ENCODE measurements at places on chromosomes 3 and 15.

- no peak for DNase-seq
Measured at GRCh38 chr3:114691871-114692270, 398.0 kb downstream of the TIGIT start.

DNA sequence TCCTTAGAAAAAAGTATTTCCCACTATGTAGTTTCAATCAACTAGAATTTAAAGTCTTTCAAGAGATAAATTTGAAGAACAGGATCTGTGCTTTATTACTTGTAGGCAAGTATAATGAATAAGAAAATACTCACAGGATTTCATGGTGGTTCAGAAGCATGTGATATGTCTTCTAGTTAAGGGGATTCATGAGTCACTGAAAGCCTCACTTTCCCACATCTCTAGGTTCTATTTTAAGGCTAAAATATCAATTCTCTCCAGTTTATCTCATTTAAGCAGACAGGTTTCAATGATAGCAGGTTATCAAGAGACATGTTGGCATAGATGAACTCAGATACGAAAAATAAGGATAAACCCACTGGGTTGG is 437.8 kb upstream of the BCHE start:
- no peak for DNase-seq

DNA sequence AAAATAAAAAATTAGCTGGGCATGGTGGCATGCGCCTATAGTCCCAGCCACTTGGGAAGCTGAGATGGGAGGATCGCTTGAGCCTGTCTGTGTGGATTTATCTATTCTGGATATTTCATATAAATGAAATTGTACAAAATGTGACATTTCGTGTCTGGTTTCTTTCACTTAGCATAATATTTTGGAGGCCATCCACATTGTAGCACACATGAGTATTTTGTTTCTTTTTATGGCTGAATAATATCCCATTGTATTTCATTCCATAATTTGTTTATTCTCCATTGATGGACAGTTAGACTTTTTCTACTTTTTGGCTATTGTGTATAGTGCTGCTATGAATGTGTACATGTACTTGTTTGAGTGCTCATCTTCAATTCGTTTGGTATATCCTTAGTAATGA is 52.9 kb upstream of the DYNC1LI1 start:
- DNase-seq, result no peak

- no peak for DNase-seq
Measured at GRCh38 chr15:96184297-96184696, 146.2 kb upstream of the NR2F2 start.

- DNase-seq, result no peak
Measured at GRCh38 chr15:63157891-63158431, 684 bp upstream of the RPS27L start.

DNA sequence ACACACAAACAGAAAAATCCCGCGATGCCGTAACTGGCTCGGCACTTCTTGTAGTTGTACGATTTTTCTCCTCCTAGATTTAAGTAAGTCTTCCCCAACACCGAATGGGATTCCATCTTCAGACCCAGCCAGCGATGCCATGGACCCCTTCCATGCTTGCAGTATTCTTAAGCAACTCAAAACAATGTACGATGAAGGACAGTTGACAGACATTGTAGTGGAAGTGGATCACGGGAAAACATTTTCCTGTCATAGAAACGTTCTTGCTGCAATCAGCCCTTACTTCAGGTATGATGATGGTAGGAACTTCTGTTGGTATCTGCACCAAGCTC is 763 bp downstream of the KBTBD8 start:
- DNase-seq, result no peak

GRCh38 chr3:173253471-173253870 is 112.4 kb upstream of the SPATA16 start:
- no peak for DNase-seq

GRCh38 chr3:120982608-120983320 is 74.8 kb downstream of the STXBP5L start:
- no peak for DNase-seq

DNA sequence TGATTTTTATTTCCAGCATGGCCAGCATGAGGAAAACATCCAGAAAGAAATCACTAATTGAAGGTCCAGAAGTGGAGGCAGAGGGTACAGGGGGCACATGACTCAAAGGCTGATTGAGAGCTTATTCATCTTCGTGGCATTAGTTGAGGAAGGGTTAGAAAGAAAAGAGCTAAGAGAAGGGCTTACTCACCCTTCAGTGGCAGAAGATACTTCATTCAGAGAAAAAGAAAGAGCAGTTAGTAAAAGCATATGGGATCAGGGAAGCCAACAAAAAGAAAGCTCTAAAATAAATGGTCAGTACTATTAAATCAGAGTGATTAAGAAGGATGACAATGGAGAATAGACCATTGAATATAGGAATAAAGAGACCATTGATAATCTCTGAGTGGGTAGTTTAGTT is 25.2 kb downstream of the GAP43 start:
- DNase-seq, result no peak

DNA sequence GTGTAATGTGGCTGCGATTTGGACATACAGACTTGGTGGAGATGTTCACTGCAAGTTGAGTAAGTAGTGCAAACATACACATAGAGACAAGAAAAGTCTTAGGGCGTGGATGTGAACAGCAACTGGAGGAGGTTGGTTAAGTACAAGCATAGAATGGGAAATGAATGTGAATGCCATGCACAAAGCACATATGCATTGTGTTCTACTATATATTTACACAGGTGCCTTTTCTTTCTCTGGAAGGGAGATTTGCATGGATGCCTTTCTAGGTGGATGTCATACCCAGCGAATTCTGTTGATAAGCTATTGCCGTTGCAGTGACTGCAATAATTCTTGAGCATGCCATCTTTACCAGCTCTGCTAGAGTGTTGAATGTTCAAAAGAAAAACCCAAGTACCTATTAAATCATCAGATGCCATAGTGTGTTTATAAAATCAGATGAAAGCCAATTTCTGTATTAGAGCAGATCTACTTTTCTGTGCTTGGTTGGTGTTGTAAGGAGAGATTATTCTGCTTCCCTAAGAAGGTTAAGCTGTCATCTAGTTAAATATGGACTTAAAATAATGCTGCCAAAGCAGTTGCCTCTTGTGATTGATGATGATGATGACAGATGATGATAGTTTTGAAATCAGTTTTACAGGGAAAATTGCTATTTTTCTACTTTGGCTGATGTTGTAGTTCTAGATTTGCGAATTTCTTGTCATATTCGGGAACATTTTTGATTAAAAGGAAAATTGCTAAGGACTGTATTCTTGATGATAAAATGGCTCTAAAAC is 148.4 kb downstream of the CNTN4 start:
- DNase-seq, result no peak

DNA sequence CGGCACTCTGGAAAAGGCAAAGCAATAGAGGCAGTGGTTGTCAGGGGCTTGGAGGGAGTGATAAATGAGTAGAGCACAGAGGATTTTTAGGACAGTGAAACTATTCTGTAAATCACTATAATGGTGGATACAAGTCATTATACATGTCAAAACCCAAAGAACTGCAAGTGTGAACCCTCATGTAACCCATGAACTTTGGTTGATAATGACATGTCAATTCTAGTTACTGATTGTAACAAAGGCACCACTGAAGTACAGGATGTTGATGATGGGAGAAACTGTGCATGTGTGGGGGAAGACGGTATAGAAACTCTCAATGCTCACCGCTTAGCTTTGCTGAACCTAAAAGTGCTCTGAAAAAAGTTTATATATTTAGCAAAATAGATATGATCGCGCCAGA is 36.0 kb downstream of the BTLA start:
- no peak for DNase-seq

DNA sequence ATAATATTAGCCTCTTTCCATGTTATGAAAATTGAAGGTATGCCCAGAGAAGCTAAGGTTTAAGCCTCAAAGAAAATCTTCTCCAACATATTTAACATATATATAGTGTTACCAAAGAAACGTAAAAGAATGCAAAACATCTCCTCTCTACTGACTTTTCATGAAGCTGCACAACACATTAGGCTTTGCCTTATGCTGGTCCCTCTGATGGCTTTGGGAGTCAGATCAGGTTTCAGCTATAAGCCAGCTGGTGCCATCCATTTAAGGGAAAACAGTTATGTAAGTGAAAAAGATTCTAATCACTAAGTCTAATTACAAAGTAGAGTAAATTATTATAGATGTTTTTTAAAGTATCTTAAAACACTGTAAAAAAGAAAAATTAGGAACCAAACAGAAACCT is 410.5 kb downstream of the LSAMP start:
- no peak for DNase-seq

DNA sequence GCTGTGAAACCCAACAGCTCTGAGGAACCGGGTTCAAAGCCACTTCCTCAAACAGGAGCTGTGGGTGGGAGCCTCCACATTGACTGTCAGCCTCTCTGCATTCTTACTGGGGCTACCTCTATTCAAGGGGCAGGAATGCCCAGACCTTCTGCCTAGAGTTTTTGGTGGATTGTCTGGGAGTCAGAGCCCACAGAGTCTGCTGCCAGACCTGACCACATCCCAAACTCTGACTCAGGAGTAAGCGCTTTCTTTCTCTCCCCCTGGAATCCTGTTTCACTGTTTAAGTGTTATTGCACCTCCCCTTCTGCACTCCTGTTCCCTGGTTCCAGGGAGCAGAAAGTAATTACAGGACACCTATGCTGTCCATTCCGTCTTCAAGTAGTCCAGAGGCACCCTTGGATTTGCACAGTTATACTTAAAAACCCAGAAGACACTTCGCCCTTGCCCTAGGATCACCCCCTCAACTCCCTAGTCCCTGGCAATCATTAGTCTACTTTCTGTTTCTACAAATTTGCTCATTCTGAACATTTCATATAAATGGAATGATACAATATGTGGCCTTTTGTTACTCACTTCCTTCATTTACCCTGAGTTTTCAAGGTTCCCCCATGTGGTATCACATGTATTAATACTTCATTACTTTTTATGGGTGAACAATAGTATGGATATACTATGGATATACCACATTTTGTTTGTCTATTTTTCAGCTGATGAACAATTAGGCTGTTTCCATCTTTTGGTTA is 37.9 kb upstream of the TJP1 start:
- DNase-seq, result no peak

GRCh38 chr3:150414959-150415358 is 6.9 kb downstream of the TSC22D2 start:
- no peak for DNase-seq

GRCh38 chr3:38650248-38650951 is 913 bp upstream of the SCN5A start:
- no peak for DNase-seq

DNA sequence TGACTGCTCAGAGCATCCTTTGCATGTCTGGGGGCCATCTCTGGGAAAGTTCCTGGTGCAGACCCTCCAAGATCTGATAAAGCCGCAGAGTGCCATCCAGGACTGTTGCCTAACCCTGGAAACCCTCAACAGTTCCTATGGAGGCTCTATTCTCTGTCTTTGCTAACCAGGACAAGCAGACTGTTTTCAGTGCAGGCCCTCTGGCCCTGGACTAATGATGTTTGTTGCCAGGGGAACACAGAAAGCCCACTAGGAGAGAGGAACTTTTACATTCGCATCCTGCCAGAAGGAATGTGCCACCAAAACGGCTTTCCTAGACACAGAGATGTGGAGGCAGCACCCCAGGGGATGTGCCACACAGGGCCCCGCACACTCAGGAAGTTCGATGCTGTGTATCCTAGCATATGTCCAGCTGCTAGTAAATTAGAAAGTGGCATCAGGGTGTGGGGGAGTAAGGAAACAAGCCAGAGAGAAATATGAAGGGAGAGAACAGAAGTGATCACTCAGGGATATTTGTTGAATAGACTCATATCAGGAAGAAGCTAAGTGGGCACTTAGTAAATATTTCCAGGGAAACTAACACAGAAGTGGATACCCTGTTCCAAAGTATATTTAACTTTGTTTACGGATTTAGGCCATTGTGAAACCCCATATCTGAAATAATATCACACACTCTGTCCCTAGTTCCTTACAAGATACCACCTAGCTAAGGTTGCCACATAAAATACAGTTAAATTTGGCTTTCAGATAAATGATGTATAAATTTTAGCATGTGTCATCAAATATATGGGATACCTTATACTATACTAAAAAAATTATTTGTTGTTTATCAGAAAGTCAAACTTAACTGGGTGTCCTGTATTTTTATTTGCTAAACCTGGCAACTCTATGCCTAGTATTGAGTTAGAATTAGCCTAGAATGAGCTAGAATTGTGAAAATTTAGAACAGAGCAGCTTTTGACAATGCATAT is 29.9 kb upstream of the TMOD3 start:
- no peak for DNase-seq

- no peak for DNase-seq
Measured at GRCh38 chr3:123096731-123097130, 29.9 kb downstream of the PDIA5 start.

DNA sequence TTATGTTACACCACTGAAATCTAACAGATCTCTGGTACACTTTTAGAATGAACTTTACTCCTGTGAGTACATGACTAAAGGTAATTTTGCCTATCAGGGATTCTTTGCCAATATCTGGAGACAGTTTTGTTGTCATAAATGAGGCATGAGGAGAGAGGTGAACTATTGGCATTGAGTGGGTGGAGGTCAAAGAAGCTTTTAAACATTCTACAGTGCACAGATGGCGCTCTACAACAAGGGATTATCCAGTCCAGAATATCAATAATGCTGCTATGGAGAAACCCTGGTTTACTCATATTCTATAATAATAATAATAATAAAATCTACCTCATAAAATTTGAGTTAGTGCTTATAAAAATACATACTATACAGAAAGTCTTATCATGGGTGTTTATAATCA is 702.3 kb downstream of the SI start:
- no peak for DNase-seq

- no peak for DNase-seq
Measured at GRCh38 chr15:68711406-68711805, 109.3 kb downstream of the ANP32A start.

GRCh38 chr3:79032686-79033318 is 735.0 kb downstream of the ROBO1 start:
- DNase-seq, result no peak

DNA sequence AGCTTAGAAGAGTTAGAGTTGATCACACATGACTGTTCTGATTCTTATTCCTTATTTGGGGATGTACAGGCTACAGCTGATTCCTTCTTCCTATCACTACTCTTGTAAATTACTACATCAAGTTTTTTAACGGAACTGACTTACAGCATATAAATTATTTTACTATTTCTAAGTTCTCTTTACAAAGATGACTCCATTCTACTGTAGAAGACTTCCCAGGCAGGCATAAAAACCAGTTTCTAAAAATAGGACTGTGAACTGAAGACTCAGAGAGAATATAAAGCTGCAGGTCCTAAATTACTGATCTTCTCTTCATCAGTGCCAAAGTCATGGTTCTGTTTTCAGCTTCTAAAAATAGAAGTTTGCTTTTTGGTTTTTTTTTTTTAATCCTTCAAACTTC is 38.9 kb downstream of the ANO10 start:
- DNase-seq, result no peak

Measured in stimulated activated CD8-positive, alpha-beta memory T cell treated with anti-CD3 and anti-CD28 coated beads, Interleukin-2, amount 100 ng/mL, for 1 hour (primary cell).